ENCODE measurements at places on chromosomes 16 and 17. TPM values are rescaled to one million over a fixed set of nuclear protein-coding genes. Genes with fewer than 3 reads are reported as not detected.

- DNase-seq, result no peak
Observed at GRCh38 chr16:86244936-86245335, 265.4 kb upstream of the FOXF1 start.

GRCh38 chr16:25108054-25108453 is 3.5 kb upstream of the LCMT1 start:
- no peak for DNase-seq

GRCh38 chr17:65005858-65006257 is 50.7 kb downstream of the GNA13 start:
- no peak for DNase-seq

DNA sequence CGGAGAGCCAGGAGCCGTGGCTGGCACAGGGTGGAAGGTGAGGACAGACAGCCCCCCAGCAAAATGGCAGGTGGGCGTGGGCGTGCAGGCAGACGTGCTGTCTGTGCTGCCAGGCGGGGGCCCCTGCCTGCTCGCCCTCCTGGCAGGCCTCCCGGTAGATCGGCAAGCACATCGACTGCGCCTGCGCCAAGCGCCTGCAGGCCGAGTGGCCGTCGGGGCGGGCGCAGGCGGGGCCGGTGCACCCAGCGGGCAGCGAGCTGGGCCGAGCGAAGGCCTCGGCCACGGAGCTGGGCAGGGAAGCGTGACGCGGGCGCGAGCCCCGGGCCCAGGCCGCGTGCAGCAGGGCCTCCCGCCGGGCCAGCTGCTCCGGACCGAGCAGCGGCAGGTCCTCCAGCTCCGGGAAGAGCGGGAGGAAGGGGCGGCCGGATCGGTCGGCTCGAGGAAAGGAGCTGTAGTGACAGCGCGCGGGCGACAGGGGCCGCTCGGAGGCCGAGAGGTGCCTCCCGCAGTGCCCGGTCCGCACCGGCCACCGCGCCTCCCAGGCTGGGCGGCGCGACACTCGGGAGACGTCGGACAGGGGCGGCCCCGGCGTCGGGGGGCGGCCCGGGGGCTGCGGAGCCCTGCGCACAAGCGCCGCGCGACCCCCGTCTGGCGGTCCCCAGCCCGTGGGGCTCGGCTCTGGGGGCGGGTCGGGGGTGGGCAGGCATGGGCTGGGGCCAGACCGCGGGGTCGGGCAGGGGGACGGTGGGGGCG is 16.9 kb downstream of the GRIN2C start:
- peak; percentile 77 for DNase-seq

- no peak for DNase-seq
Observed at GRCh38 chr17:30238387-30239088, 3.0 kb upstream of the SLC6A4 start.

GRCh38 chr17:27379888-27380533 is 76.2 kb upstream of the KSR1 start:
- peak; percentile 63 for DNase-seq

DNA sequence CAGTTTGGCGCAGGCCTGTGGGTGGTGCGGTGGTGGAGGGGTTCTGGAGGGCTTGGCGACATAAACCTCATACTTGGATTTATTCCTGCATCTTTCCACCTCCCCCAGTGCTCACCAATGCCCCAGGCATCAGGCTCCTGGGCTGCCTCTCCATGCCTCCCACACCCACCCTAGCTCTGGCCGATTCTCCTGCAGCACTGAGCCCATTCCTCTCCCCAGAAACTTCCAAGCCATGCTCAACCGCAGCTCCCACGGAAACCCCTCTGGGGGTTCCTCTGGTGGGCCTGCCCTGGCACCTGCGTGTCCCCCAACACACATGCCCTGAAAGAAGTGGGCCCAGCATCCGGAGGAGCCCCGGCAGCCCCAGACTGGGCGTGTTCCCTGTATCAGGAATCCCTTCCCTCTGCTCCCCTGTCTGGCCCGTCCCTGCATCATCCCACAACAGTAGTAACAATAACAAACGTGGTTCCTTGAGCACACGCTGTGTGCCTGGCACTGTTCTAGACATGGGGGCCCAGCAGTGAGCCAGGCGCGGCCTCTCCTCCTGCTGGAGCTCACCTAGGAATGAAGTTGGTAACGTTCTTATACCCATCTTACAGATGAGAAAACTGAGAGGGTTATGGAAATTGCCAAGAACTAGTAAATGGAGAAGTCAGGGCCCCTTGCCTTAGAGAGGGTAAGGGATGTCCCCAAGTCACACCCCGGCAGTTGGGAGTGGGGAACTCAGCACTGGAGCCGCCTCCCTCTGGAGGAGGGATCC is 2.3 kb downstream of the PRSS21 start:
- no peak for DNase-seq

DNA sequence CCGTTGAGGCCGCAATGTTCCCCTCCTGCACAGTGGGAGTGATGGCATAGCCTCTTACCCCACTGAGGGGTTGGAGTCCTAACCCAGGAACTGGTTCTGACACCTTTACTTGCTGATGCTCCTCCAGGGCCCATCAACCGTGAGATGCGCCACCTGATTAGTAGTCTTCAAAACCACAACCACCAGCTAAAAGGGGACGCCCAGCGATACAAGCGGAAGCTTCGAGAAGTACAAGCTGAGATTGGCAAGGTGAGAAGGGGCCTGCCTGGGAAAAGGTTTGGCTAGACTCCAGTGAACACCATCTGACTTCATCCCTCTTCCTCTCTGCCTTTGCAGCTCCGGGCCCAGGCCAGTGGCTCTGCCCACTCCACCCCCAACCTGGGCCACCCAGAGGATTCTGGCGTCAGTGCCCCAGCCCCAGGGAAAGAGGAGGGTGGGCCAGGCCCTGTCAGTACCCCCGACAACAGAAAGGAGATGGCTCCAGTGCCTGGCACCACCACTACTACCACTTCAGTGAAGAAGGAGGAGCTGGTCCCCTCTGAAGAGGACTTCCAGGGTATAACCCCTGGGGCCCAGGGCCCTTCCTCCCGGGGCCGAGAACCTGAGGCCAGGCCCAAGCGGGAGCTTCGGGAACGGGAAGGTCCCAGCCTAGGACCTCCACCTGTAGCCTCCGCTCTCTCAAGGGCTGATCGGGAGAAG is 5.8 kb downstream of the RNF40 start:
- no peak for DNase-seq

DNA sequence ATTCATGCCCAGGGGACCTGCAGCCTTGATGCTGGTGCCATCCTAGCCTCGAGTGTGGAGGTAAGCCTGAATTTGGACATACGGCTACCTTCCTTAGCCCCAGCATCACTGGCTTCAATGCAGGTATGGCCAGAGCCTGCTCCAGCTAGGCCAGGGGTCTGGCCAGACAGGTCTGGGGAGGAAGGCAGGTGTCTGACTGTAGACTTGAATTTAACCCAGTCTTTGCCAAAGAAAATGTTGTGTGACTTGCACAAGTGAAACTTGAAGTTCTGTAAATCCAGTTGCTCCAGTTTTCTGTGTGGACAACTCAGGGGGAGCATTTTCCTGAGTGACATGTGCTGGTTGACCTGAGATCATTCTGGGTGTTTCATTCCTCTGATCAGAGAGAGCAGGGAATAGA is 32.8 kb downstream of the TMEM238L start:
- DNase-seq, result no peak

- no peak for DNase-seq
Observed at GRCh38 chr17:5044630-5045029, 9.4 kb upstream of the SLC52A1 start.

- no peak for DNase-seq
Observed at GRCh38 chr16:50609471-50609870, 61.3 kb downstream of the NKD1 start.

- no peak for DNase-seq
Observed at GRCh38 chr16:2973093-2973492, 3.9 kb downstream of the PAQR4 start.

DNA sequence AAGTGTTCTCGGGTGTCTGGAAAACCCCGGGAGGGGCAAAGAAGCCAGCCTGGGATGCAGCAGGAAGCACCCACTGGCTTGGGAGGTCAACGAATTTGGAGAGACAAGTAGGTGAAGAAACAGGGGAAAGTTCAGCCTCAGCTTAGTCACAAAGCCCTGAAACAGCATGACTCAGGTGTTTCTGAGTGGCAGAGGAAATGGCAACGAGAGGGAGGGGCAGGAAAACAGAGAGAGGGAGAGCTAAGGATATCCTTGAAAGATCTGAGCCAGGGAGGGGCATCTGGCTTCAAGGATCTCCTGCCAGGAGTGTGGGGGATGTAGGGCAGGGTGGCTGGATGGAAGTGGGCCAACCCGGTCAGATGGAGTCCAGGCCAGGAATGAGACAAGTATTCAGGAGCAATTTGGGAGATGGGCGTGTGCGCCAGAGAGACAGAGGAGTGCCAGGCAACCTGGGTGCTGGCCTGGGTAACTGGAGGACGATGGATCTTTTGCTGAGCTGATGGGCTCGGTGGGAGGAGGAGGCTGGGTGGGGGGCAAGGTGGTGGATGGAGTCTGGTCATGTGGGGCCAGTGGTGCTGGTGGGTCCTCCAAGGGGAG is 27.2 kb downstream of the ABCC3 start:
- peak; percentile 82 for DNase-seq

GRCh38 chr17:43599835-43600234 is 53.7 kb upstream of the ETV4 start:
- DNase-seq, result no peak

DNA sequence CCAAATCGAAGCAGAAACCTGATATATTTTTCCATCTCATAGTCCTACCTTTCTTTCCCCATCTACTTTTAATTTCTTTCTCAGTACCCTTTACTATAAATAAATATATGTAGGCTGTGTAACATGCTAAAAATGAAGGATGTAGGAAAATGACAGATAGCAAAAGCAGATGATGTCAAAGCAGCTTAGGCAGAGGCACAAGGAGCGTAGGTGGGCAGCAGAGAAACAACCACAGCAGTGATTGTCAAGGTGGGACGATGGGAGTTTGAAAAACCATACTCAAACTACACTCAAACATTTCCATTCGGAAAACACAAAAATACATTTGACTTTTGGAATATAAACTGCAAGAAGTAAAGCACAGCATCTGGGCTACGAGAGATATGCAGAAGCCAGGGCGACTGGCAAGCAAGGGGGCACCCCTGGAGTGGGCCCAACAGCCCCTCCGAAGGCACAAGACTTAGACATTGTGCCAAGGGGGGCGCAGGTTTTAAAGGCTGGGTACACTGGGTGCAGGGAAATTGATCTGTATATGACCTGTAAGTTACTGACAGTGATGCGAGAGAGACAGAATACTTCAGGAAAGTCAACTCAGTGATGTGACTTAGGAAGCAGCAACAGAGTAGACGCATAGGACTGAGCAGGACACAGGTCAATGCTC is 31.1 kb downstream of the SNN start:
- DNase-seq, result no peak

DNA sequence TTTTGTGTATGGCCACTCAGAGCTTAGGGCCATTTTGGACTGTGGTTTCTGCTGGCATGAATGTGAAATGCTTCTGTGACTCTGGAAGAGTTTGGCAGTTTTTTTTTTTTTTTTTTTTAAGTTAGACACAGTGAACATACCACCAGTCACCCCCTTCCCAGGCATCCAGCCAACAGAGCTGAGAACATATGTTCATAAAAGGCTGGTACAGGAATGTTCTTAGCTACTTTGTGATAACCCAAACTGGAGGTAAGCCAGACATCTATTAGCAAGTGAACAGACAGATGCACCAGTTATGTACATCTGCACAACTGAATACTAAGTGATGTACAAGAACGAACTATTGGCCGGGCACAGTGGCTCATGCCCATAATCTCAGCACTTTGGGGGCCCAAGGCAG is 92.7 kb downstream of the ABCC1 start:
- DNase-seq, result peak; percentile 19

DNA sequence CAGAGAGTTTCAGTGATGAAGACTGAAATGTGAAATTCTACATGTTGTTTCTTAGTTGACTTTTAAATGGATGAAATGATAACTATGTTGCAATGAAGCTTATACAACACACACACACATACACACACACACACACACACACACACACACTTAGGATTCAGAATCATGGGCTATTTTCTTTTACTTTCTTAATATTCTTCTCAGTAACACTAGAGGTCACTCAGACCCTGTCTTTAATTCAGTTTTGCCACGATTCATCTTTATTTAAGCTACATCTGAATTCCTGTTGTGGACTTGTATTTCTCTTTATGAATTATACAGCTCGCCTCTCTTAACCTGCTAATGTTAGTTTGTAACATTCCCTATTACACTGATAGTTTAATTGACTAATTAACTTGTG is 109.6 kb upstream of the GOT2 start:
- peak; percentile 26 for DNase-seq

- no peak for DNase-seq
Observed at GRCh38 chr16:30756781-30757100, 5.1 kb downstream of the CFAP119 start.

- DNase-seq, result peak; percentile 75
Observed at GRCh38 chr16:70298988-70299938, at the start of gene DDX19B. TSS of gene DDX19B (plus strand) at chr16:70299186. CDS start at chr16:70299298, 112 bp downstream.

- DNase-seq, result no peak
Observed at GRCh38 chr16:12083631-12084030, 107.1 kb downstream of the SNX29 start.

- no peak for DNase-seq
Observed at GRCh38 chr17:50689251-50689650, 18.5 kb downstream of the ANKRD40 start.

DNA sequence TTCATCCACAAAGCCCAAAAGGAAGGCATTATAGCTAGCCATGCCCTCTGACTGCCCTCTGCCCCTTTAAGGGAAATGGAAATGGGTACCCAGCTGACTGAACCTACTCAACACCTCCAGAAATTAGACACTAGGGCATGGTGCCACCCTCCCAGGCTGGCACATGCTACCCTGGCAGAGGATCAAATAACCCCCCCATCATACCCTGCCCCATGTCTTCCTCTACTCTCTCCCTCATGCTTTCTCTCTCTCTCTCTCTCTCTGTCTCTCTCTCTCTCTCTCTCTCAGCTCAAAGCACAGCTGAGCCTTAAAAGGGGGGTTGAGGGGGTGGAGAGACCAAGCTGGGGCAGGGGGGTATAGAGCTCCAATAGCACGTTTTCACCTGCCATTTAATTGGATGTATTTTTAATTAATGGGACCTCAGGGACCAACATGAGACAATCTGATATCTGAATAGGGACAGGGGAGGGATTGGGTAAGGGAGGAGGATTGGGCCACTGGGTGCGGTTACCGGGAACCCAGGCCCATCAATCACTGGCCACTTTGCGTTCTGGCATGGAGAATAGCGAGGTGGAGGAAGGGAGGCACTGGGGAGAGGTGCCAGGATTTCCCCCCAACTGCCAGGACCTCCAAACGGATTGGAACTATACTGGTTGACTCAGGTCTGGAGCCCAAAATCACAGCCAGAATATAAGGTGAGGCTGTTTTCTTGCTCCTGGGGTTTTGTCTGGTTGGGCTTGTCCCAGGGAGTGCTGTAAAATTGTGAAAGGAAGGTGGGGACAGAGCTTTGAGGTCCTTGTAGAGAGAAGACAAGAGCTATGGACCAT is 57.8 kb downstream of the NEUROD2 start:
- DNase-seq, result no peak

GRCh38 chr16:66459878-66460277 is 32.8 kb downstream of the BEAN1 start:
- no peak for DNase-seq

The KRT24 gene
- total RNA-seq, result not detected

The SEPTIN1 gene
- not detected for total RNA-seq

The FAM117A gene
- 2.8 TPM for total RNA-seq

The HS3ST4 gene
- not detected for total RNA-seq

The TPSD1 gene
- not detected for total RNA-seq

The TM4SF5 gene
- total RNA-seq, result not detected

The SCNN1G gene
- 0.65 TPM for total RNA-seq

The KRTAP9-4 gene
- not detected for total RNA-seq

The COIL gene
- total RNA-seq, result 8.7 TPM

The TEX19 gene
- total RNA-seq, result not detected

Measured in lung microvascular endothelial cell (primary cell).